NCI-H524 (cell line): ENCODE measurements at places on chromosomes 6 and 20.

DNA sequence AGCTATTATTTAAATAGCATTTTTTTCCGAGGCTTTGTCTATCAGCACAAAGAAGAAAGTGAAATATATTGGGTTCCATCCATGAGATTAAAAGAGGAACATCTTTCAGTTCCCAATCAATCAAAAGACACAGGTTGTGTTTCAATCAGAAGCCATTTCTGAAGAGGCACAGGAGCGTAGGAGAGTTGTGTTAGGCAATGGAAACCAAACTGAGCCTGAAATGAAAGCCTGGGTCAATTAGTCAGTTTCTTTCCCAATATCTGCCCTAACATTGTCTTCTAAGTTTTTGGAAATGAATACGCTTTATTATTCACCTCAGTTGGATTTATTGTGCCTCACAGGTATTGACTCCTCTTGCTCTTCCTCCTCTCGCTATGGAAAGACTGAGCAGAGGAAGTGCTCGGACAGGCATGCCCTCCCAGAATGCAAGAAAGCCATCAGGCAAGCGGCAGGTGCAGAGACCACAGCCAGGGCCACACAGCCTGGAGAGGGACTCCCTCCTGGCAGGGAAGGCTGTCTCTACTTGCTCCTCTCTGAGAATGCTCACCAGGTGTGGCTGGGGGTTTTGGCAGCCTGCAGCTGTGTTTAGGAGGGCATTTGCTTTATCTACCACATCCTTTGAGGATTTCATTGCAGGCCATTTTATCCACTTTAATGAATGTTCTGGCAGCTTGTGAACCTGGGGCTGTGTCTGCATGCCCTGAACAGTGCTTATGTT is 100.8 kb upstream of the NEDD9 start:
- DNase-seq: no peak

- peak; percentile 92 for DNase-seq
These were observed 223.8 kb downstream of the NRN1 start for GRCh38 chr6:5782783-5783547.

GRCh38 chr6:144063246-144063743 is 32.1 kb downstream of the SF3B5 start:
- DNase-seq: peak; percentile 73

GRCh38 chr20:50305636-50306477 is 115.2 kb downstream of the CEBPB start:
- peak; percentile 33 for DNase-seq

DNA sequence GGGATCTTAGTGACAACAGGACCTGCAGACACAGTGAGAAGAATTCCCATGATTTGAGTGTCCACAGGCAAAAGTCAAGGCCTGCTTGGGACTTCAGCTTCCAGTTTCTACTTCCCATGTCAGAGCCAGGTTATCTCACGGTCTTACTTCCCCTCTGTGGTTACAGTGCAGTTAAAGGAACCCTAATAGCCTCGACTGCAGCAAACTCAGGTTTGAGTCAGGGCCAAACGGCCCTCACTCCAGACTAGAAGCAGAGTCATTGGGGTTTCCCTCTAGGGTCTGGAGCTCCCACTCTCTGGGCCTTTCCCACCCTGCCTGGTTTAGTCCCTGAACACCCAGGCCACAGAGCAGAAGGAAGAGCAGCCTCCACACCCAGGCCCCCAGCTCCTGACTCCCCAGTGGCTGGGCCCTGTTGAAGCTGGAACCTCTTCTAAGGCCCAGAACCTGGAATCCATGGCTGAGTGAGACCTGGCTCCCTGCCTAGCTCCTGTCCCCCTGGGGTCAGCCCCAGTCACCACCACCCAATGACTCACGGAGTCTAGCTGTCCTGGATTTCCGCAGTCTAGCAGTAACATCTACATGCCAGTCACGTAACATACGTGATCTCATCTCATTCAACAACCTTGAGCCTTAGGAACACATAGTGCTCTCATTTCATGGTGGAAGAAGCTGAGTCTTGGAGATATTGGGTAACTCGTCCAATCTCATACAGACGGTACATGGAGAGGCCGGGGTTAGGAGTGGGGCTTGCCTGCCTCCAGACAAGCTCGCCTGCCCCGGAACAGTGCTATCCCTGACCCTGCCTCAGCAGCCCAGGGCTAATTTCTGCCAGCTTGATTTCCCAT is 9.2 kb upstream of the GHRH start:
- no peak for DNase-seq

- DNase-seq: no peak
These were observed 204.7 kb downstream of the ANKRD60 start for GRCh38 chr20:58023781-58024180.

- no peak for DNase-seq
These were observed 1.8 kb upstream of the CTSZ start for GRCh38 chr20:59008715-59009336.

- DNase-seq: no peak
These were observed 199.3 kb downstream of the TENT5A start for GRCh38 chr6:81553216-81553615.

- DNase-seq: no peak
These were observed 20.6 kb downstream of the TMEM242 start for GRCh38 chr6:157302736-157303135.

DNA sequence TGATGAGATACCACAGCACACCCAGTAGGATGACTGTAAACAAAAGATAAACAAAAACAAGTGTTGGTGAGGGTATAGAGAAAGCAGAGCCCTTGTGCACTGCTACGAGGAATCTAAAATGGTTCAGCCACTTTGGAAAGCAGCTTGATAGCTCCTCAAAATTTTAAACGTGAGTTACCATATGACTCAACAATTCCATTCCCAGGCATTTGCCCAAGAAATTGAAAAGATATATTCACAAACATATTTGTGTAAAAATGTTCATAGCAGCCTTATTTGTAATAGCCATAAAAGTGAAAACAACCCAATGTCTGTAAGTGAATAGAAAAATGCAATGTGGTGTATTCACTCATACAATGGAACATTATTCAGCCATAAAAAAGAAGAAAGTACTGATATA is 141.0 kb upstream of the BTBD3 start:
- DNase-seq: no peak

DNA sequence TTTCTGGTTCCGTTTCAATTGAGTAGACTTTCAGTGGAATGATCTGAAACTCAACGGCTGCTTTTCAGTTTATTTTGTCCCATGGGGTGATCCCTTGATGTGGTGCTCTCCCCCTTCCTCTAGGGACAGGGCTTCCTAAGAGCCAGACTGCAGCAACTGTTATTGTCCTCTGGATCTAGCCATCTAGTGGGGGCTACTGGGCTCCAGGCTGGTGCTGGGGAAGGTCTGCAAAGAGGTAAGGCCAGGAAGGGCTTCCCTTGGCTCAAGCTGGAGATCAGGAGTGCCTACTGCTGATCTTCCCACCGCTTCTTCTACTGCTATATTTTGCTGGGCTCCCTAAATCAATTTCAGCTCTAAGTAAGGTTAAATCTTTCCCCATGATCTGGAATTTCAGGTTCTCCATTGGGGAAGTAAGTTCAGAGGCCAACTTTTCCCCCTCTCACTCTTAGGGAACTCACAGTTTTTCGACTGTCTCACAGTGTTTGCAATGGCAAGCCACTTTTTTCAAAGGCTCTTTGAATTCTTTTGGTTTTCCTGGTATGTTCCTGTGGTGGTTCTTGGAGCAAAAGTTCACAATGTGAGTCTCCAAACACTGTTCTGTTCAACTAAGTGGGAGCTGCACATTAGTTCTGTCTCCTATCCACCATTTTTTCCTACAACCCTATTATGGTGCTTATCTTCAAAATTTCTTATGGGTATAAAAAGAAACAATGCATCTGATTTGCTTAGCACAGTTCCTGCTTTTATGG is 286.2 kb upstream of the EXOC2 start:
- DNase-seq: no peak

- DNase-seq: no peak
These were observed 33.8 kb upstream of the ECI2 start for GRCh38 chr6:4169028-4169789.

DNA sequence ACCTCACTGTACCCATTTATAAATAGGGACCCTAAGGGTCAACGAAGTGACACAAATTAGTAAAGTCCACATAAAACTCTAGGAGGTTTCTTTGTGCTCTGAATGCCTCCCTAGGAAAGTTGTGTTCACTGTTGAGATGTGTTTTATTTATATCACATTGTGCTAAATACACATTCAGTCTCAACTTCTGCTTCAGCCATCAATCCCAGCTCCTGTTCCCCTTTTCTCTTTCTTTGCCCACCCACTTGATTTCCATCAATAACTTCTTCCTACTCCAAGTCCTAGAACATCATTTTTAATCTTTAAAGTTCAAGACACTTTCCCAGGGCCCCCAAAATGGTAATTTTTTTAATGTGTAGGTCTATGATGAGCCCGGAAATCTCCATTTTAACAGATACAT is 208.3 kb upstream of the RAB32 start:
- no peak for DNase-seq

DNA sequence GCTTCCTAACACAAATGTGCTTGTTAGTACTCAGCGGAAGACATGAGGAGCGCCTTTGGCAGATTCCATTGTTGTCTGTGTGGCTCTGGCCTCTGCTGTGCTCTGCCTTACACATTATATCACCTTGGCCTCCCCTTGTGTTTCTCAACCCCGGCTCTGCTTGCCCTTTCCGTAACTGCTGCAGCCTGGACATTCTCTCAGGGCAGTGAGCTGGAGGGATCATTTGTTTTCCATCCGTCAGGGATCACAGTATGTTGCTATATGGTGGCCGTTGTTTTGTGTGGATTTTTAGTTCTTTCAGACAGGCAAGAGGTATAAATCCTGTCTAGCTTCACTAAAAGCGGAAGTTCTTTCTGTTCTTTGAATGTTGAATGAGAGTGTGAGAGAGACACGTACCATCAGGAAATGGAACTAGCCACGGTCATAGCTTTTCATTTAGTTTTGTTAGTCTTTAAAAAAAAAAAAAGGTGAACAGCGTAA is 175.1 kb downstream of the JARID2 start:
- no peak for DNase-seq

- no peak for DNase-seq
These were observed 11.5 kb upstream of the IPCEF1 start for GRCh38 chr6:154367839-154368695.

GRCh38 chr20:52572687-52573086 is 381.1 kb upstream of the ZFP64 start:
- DNase-seq: peak; percentile 50

DNA sequence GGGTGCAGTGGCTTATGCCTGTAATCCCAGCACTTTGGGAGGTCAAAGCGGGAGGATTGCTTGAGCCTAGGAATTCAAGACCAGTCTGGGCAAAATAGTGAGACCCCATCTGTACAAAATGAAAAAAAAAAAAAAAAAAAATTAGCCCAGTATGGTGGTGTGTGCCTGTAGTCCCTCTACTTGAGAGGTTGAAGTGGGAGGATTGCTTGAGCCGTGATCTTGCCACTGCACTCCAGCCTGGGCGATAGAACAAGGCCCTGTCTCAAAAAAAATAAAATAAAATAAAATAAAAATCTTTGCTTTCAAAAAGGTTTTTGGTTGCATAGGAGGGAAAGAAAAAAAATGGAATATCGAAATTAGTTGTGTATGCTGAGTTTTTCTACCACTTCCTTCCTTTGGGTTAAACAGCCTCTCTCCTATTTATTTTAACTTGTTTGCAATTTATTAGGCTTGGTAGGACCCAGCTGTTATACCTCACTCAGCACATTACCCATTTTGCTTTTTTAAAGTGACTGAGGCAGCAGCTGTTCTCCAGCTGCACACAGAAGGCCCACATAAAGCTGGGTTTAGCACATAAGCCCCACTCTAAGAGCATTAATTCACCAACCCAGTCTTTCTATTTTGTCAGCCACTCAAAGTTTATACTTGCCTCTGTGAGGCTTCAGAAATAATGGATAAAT is 152.3 kb downstream of the ZFAND3 start:
- peak; percentile 33 for DNase-seq

DNA sequence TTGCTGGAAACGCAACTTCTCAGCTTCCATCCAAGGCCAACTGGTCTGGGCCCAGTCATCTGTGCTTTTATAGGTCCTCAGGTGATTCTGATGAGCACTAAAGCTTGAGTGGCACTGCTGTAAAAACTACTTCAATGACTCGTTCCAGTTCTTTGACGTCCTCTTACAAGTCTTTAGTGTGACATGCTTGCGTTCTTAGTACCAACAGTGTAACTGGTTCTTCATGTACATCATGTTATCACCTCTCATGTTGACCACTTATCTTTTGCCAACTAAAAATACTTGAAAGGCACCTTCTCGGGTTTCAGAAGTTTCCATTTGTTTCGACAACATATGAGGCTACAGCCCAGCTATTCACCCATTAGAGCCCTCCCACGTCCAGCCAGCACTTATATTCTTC is 468.9 kb downstream of the PRKN start:
- DNase-seq: no peak

GRCh38 chr6:28488916-28489365 is 26.7 kb downstream of the GPX6 start:
- DNase-seq: peak; percentile 21

GRCh38 chr6:133966654-133967329 is 13.8 kb downstream of the TBPL1 start:
- DNase-seq: peak; percentile 18

GRCh38 chr6:67883500-67884366 is 751.3 kb upstream of the ADGRB3 start:
- DNase-seq: no peak

GRCh38 chr20:22768266-22769178 is 184.2 kb upstream of the FOXA2 start:
- DNase-seq: no peak

GRCh38 chr6:36248980-36249379 is 20.9 kb upstream of the PNPLA1 start:
- no peak for DNase-seq

- no peak for DNase-seq
These were observed 508.7 kb upstream of the CITED2 start for GRCh38 chr6:139882977-139883728.

DNA sequence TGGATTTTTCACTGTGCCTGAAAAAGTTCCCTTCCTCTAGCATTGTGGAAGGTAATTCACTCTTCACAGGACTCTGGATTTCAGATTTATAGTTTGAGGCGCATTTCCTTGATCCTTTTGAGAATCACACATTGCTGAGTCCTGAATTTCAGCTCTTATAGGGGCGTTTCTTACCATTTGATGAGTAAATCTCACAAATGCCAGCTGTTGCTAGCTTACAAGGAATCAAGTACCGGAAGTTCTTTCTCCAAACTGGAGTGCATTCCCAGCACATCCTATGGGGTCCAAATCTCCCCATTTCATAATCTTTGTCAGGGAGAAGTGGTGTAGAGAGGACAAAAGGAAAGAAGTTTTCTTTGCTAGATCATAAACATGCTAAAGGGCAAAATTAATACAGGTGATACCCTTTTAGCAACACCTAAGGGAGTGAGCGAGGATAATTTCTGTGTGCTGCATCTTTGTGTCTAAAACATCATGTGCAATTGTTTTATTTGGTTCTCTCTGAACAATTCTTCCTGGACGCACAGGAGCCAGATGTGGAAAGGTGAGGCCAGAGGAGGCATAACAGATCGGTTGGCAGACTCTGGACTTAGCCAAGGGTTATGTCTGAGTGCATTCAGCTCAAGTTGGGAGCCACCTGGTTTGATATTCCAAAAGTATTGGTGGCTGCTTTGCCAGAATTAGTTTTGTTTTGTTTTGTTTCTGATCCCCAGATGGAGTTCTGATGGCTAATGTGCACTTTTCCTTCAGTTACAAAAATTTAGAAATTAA is 37.4 kb upstream of the EYA2 start:
- peak; percentile 74 for DNase-seq

GRCh38 chr6:160202411-160202810 is 56.2 kb downstream of the SLC22A2 start:
- no peak for DNase-seq

GRCh38 chr6:34237722-34238584 is 1.3 kb downstream of the HMGA1 start:
- DNase-seq: peak; percentile 47

GRCh38 chr6:94272327-94272726 is 853.0 kb upstream of the EPHA7 start:
- no peak for DNase-seq
